Stimulated activated CD4-positive, alpha-beta T cell treated with anti-CD3 and anti-CD28 coated beads, Interleukin-2, amount 100 ng/mL, for 24 hours (primary cell): ENCODE measurements at places on chromosomes 2 and 18.

- DNase-seq = no peak
Measured at GRCh38 chr18:7953095-7953958, 386.2 kb downstream of the PTPRM start.

DNA sequence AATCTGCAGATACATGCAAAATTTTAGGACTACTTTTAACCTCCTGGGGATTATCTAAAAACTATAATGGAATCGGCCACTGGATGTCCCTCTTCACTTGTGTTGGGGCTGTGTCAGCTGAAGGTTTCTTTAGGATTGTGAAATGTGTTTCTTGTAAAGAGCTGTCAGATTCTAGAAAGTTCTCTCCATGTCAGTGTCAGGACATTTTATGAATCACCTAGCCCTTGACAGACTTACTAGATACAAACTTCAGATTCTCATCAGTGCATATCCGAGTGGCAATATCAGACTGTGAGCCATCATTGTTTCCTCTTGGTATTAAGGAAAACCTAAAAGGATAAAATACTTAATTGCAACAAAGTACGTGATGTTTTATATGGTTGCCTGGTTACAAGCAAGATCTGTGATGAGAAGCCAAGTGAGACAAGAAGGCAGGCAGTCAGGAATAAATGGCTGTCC is 107.3 kb downstream of the CPS1 start:
- DNase-seq = no peak

DNA sequence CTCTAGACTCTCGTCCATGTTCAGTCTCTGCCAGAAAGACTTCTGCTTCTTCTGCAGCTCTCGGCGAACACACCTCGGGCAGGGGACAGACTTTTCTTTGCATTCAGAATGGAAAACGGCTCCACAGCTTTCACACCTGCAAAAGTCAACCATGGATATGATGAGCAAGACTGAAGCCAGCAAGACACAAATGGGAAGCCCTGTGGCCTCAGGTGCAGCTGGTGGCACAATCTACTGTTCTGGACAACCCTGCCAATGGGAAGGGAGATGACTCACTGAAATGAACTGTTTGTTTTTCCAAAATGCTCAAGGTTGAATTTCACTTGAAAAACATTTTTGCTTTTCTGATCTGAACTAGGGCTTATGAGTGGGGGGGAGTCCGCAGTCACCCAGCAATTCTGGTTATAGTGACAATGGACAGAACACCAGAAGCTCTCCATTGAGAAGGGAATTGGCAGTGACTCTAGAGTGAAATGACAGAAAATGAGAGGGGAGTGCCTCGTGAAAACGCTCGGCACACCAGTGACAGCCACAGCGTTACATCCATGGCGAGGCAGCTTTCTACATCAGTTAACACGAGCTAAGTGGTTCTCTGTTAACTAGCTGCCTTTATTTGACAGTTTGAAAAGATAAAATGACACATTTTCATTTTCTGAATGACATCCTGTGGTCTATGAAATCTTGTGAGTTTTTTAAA is 58.8 kb upstream of the FZD5 start:
- DNase-seq = no peak

DNA sequence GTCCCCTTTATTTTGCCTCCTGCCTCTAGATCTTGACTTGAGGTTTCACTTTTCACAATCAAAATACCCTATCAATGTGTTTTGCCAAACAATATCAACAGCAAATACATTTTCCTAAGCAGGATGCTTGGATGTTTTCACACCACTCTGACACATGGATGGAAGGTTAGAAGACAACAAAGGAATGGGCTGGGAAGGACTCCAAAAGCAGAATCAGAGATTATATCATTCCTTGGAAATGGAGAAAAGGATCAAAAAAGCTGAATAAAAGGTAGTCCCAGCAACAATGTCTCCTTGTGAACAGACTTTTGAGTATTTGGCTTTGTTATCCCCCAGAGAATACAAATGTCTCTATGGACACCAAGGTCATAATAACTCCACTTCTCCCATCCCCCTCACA is 170.8 kb downstream of the ETAA1 start:
- no peak for DNase-seq

GRCh38 chr18:33755931-33756560 is 178.0 kb downstream of the ASXL3 start:
- DNase-seq = no peak

DNA sequence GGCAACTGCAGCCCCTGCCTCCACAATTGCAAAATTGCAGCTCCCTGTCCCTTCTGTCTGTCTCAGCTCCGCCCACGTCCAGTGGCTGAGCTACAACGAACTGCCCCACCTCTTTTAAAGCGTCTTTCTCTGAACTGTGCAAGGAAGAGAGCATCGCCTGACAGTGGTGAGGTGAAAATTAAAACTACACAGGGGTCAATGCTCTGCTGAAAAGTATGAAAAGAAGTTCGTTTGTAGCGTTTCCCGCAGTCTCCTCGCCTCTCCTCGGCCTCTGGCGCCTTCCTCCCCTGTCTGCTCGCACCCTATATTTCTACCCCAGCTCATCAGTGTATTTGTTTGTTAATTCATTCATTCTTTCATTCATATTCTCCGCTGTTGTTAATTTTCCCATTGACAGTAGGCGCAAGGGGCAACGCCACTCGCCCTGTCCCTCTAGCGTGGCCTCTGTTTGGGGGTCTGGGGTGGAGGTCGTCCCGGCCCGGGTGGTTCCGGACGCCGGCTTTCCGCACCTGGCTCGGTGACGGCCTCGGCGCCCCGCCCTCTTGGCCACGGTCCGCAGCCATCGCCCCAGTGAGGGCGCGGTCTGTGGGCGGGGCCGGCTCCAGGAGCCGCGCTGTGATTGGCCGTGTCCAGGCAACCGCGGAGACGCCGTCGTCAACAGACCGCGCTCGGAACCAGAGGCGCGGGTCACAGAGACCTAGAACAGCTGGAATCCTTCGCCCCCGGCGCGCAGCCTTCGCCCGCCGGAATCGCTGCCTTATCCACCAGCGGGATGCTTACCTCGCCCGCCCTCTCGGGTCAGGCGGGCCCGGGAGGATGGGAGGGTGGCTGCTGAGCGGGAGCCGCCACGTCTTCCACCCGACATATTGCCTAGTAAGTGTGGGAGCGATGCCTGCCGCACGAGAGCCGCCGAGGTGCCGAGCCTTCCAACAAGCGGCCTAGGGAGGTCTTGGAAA is at the start of gene VWA3B:
Gene VWA3B, plus strand, starts transcription at position 677 of the 956 bp plus-strand sequence. CDS start 5,926 bp downstream, outside the sequence.
- DNase-seq = peak; percentile 76

GRCh38 chr2:7706791-7707190 is 789.6 kb downstream of the RNF144A start:
- no peak for DNase-seq
